Caco-2 (cell line): ENCODE measurements at places on chromosomes 16 and 17. TPM values are rescaled to one million over a fixed set of nuclear protein-coding genes. Genes with fewer than 3 reads are reported as not detected.

The SLC16A5 gene
- 27.7 and 33.8 TPM in 2 replicates for total RNA-seq

The SLFN12L gene
- not detected in 2 replicates for total RNA-seq

The FKBP10 gene
- total RNA-seq: 112 and 132 TPM in 2 replicates

The DNAAF8 gene
- 0.54 TPM in 1 of 2 replicates, not detected in the other for total RNA-seq

The ABCC11 gene
- total RNA-seq: 0.21 and 0.34 TPM in 2 replicates

The CFAP52 gene
- not detected in 2 replicates for total RNA-seq

The KRTAP4-1 gene
- total RNA-seq: 0.49 TPM in 1 of 2 replicates, not detected in the other

The CACNG1 gene
- total RNA-seq: not detected in 2 replicates

The WFDC1 gene
- not detected in 2 replicates for total RNA-seq

The ACSM2A gene
- total RNA-seq: not detected in 2 replicates

The ADAP2 gene
- total RNA-seq: 1.8 and 3.1 TPM in 2 replicates

The RDM1 gene
- 9.9 and 12.9 TPM in 2 replicates for total RNA-seq

The NPW gene
- 6.1 and 8.8 TPM in 2 replicates for total RNA-seq

The DDX52 gene
- total RNA-seq: 78.7 and 85.1 TPM in 2 replicates

The CCL23 gene
- not detected in 2 replicates for total RNA-seq

The CA7 gene
- 0.35 and 0.68 TPM in 2 replicates for total RNA-seq

The IGFALS gene
- total RNA-seq: not detected in 2 replicates

The HMOX2 gene
- 35.7 and 36.7 TPM in 2 replicates for total RNA-seq

The KRT33A gene
- total RNA-seq: not detected in 2 replicates
